ENCODE measurements at places on chromosomes 3 and 15.

DNA sequence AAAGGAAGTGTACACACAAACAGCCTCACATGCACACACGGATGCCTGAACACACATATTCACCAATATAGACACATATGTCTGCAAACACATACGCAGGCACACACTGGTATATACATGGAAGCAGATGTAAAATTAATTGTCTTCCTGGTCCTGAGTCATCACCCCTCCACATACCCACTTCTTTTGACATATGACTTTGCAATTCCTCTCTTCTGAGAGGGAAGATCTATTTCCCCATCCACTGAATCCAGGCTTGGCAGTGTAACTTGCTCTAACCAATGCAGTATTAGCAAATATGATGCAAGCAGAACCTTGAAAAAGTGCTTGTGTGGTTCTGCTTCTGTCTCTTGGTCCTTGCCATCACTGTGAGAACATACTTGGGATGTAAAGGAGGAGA lies 76.8 kb upstream of the HRH1 start:
- DNase-seq, result no peak

GRCh38 chr3:5112043-5112442 lies 10.0 kb upstream of the ARL8B start:
- no peak for DNase-seq

GRCh38 chr3:37279236-37279635 lies 104.9 kb upstream of the LRRFIP2 start:
- DNase-seq, result no peak

DNA sequence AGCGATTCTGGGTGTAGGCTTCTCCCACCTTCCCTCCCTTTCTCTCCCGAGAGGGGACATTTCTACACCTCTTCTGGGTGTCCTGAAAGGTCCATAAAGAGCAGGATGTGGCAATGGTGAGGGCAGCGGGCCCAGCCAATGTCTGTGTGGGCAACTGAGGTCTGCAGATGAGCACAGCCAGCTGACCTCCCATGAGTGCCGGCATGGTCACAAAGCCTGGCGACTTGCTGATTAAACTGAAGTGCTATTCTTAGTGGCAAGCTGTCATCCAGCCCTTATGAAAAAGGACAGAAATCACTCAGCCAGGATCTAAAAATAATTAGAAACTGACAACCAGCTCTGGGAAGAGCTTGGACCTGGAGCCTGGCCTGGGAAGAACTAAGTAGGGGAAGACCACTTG lies 124.3 kb upstream of the RGMA start:
- no peak for DNase-seq

GRCh38 chr3:133958071-133958805 lies 62.6 kb upstream of the RAB6B start:
- no peak for DNase-seq

- no peak for DNase-seq
These were observed 113.7 kb downstream of the OXSM start for GRCh38 chr3:25903371-25904129.

DNA sequence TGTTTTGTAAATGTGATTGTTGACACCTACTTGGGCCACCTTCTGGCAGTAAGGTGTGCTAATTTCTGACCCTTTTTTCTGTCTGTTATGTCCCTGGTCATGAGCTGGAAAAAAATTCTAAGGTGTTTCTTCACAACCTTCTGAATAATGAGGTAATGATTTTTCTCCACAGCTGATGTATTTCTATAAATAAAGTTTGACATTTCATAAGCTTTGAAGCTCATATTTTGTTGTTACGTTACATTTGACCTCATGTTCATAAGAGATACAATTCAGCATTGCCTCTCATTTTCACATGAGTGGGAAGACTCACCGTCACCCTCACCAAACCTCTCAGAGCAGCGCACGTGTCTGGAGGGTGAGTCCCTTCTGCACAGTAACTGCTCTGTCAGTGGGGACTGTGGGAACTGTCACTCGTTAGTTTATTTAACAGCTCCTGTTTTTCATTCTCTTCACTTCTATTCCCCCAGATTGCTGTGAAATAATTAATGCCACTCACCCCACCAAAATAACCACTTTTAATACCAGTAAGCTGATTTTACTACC lies 140.9 kb downstream of the PLCL2 start:
- no peak for DNase-seq

DNA sequence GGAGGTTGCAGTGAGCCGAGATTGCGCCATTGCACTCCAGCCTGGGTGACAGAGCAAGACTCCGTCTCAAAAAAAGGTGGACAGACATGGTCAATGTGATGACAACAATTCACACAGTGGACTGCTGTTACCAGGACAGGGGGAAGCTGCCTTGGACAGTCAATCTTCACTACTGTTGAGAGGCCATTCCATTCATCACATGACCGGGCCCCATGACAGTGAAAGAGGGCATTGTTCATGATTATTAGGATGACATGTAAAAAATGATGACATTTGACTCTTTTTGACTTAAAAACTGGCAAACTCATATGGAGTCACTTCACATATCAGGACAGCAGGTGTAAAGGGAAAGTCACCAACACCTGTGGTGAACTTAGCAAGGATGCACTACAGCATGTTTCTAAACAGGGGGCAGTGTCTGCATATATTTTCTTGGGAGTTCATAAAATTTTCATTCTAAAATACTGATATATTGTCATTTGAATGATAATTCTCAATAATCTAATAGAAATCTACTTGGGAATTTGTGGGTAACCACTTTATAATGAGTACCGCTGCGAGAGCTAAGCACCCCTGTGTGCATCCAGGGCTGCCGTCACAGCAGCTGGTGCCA lies 34.2 kb upstream of the LDHAL6B start:
- no peak for DNase-seq

GRCh38 chr3:143267989-143268388 lies 148.4 kb downstream of the CHST2 start:
- DNase-seq, result no peak

DNA sequence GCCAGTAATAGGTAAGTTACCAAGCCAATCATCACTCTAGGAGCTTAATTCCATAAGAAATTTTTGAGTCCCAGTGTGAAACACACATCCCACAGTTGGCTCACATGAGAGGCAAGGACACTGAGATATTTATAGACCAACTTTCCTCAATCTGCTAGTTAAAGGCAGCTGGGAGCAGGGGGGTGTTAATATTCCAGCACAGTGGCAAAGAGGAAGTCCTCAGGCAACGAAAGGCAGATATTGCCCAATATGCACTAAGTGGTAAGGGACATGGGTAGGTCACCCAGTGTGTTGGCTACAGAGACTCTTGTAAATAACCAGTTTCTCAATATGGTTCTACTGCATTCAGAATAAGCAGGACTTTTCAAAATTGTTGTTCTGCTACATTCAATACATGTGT lies 61.0 kb downstream of the TOP2B start:
- DNase-seq, result no peak

- no peak for DNase-seq
These were observed 28.3 kb upstream of the GPD1L start for GRCh38 chr3:32078085-32078634.

DNA sequence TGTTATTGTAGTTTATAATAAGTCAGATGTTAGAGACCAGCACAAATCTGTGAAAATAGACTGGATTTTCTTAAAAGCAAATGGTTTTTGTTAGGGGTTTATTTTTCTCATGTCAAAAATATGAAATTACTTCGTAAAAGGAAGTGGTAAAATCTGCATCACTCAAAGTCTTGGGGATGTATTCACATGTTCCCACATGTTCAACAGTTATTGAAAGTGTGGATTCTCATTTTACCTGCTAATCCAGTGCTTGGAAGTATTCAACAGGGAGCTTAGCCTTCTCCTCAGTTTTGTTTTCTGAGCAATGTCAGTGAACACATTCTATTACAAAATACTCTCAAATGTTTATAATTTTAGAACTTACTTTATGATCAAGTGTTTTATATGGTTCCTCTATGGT lies 352.0 kb downstream of the SOX2 start:
- DNase-seq, result no peak

DNA sequence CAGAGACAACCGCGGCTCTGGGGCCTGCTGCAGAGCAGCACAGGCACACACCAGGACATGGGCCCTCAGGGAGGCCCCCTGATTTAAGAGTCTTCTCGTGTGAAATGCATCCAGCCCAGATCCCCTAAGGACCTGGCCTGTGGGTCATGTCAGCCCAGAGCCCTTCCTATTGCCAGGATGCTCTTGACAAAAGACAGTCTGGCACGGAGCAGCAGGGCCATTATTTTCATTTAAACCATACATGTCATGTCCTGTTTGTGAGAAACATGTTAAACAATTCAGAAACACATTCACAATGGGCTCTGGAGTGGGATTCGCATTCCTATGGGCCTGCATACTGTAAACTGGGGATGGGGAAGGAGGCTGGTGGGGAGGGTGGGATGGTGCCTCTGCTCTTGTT lies 367.4 kb upstream of the WNT5A start:
- no peak for DNase-seq

Measured in central memory CD4-positive, alpha-beta T cell (primary cell).